Inflammatory macrophage (primary cell): ENCODE measurements at places on chromosomes 12 and 14.

DNA sequence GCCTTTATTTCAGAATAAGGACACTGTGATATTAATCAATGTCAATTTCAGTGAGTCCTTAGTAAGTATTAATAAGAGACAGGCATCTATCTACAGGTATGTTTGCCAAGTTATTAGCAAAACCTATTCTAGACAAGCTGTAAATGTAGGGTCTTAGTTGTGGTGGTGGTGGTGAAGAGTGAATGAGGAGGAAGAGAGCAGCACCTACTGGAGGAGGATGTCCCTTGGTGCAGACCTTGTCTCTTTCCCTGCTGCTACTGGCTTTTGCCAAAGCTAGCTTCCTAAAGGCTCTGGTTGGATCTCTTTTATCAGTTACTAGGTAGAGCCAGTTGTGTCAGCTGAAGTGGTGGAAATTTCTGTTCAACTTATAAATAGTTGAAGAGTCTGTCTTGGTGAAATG is 304.8 kb upstream of the ATP2B1 start:
- no peak for DNase-seq

DNA sequence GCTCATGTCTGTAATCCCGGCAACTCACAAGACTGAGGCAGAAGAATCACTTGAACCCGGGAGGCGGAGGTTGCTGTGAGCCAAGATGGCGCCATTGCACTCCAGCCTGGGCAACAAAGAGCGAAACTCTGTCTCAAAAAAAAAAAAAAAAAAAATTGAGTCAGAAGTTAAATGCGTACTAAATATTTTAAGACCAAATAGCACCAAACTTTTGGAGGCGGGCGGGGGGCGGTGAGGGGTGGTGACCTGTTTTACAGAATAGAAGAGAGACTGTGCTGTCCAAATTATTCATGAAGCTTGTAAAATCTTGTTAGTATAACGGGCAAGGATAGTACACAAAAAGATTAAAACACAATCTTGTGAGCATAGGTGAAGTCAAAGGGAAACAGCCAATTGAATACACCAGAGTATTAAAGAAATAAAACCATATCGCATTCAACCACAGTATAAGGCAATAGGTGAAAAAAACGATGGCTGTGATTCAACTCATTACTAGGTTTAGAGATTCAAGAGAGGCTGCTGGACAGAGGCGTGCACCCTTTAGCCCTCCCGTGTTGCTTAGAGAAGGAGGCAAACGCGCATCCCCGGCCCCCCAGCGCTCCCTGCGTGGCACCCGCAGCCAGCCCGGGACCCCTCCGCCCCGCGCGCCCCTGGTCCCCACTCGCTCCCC is 571 bp downstream of the ZNF891 start:
- no peak for DNase-seq

- DNase-seq: no peak
Observed at GRCh38 chr12:104060791-104061190, 3.5 kb upstream of the HCFC2 start.

DNA sequence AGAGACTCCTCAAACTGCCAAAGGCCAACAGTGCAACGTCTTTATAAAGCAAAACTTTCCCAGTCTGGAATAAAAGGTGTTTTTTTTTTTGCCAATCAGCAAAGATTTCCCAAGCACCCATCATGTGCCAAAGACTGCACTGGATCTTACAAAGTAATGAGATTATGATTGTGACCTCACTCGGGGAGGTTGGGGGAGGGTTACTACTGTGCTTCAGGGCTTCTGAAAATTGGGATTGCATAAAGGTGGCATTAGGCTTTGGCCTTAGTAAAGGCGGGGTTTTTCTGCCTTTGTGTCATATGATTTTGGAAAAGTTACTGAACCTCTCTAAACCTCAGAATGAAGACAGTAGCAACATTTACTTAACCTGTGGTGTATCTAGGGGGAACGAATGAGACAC is 233.8 kb downstream of the DACT1 start:
- no peak for DNase-seq

- no peak for DNase-seq
Observed at GRCh38 chr12:109770104-109770860, 56.7 kb downstream of the FAM222A start.

GRCh38 chr12:126989532-126989931 is 1277.4 kb upstream of the TMEM132C start:
- no peak for DNase-seq

DNA sequence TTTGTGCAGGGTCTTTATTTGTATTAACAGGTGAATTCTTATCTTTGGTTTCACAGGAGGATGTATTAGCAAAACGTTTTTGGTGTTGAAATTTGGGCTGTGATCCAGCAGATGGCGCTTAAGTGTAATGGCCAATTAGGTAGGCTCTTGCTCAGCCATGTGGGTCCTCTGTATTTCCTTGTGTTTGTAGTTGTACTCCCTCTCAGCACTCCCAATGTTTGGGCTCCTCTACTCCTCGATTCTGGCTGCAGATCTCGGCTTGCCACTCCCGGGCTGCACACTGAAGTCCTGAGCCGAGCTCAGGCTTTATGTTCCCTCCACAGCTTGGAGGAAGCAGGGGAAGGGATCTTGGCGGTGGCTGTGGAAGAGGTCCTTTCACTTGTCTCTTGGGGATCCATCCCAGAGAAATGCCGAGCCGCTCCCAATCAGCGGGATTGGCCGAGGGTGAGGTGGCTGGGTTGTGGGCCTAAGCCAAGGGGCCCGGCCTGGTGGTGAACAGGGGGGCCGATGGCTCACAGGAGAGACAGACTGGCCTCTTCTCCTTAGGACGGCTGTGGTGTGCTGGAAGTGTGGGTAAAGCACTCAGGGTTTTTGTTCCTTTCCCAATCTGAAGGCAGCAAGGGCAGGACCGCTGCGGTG is 133.7 kb downstream of the AEBP2 start:
- peak; percentile 23 for DNase-seq

DNA sequence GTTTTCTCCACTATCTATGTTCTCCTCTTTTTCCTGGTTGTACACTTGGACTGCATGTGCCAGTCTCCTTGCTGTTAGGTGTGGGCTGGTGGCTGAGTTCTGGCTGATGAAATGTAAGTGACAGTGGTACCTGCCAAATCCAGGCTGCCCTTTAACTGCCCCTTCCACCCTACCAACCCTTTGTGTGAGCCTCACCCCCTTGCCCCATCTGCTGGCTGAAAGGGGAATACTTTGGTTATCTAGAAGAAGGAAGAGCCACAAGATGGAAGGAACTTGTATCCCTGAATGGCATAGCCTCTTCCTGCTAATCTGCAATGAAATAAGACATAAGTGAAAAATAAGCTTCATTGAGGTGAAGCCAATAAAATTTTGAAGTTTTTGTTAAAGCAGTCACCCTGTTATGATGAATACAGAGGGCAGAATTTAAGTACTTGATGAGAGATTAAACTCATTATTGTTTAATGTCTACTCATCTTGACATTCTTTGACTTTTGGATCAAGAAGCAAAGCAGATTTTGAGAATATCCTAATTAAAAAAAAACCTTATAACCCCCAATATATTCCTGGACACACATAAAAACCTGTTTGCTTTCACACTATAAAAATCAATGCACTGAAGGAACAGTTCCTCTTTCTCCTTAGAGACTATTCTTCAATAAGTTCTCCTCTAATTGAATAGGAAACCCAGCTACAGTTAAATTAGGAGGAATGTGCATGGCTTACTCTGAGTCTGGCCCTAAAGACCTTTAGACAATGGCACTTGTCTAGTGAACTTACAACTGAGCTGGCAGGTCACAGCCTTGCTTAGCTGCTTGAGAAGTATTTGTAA is 262.6 kb upstream of the BTG1 start:
- peak; percentile 59 for DNase-seq

- DNase-seq: no peak
Observed at GRCh38 chr12:31001581-31002360, 71.9 kb upstream of the DDX11 start.

- DNase-seq: peak; percentile 34
Observed at GRCh38 chr12:21613931-21614330, 9.3 kb upstream of the GYS2 start.

DNA sequence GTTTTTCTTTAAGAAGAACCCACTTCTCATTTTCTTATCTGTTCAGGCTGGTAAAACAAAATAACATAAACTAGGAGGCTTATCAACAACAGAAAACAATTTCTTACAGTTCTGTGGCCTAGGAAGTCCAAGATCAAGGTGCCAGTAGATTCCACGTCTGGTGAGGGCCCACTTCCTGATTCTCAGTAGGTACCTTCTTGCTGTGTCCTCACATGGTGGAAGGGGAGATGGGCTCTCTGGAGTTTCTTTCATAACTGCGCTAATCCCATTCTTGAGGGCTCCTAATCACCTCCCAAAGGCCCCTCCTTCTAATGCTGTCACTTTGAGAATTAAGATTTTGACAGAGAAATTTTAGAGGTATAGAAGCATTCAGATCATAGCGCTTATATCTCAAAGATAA is 33.4 kb downstream of the TXNRD1 start:
- DNase-seq: no peak

DNA sequence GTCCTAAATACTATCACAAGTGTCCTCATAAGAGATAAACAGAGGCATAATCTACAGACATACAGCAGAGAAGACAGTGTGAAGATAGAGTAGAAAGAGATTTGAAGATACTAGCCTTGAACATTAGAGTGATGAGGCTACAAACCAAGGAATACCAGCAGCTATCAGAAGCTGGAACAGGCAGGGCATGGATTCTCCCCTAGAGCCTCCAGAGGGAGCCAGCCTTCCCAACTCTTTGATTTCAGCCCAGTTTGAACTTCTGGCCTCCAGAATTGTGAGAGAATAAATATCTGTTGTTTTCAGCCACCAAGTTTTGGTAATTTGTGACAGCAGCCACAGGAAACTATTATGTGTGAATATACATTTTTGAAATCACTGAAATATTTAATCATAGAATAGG is 47.2 kb downstream of the CCDC91 start:
- DNase-seq: no peak

DNA sequence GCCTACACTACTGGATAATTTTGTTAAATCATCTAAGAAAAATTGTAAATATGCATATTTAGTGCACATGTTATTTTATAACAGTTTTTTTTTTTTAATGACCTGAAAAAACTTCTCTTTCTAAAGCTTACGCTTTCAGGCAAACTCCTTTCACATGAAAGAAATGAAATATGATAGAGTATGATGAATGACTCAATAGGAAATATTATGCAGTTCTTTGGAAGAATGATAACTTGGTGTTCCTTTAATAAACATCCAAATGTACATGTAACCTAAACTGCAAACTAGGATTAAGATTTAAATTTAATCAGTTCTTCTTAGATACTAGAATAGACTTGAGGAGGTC is 136.6 kb downstream of the FGD4 start:
- no peak for DNase-seq

- no peak for DNase-seq
Observed at GRCh38 chr12:79366374-79366773, 324.4 kb downstream of the PAWR start.

DNA sequence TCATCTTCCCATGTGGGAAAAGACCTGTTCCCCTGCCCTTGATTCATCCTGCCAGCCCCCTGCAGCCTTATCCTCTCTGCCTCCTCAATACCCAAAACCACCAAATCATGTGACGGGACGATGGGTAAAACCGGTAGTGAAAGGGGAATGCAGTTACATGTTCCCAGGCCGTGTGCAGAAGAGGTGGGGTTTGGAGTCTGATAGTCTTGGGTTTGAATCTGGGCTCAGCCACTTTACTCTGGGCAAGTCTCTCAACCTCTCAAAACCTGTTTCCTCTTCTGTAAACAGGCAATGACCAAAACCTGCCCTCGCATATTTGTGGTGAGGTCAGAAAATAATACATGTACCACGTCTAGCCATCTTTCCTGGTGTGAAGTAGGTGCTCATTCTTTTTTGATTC is 123.0 kb downstream of the PLXNC1 start:
- DNase-seq: no peak

GRCh38 chr14:90136904-90137303 is 75.1 kb downstream of the KCNK13 start:
- DNase-seq: no peak

DNA sequence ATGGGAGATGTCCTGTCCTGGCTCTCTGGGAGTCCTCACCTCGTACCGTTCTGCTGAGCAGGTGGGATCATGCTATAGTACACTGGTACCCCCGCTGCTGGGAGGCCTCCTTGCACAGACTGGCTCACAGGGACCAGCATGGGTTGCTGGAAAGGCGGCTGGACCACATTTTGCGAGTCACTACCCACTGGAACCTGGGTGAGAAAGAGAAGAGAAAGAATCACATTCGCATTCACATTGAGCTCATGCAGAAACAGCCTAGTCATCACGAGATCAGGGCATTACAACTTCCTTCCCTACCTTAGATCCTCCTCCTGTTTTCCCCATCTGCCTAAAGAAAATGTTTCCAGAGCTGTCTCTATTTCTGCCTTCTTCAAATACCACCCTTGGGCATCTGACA is 17.3 kb upstream of the STAC3 start:
- peak; percentile 19 for DNase-seq

DNA sequence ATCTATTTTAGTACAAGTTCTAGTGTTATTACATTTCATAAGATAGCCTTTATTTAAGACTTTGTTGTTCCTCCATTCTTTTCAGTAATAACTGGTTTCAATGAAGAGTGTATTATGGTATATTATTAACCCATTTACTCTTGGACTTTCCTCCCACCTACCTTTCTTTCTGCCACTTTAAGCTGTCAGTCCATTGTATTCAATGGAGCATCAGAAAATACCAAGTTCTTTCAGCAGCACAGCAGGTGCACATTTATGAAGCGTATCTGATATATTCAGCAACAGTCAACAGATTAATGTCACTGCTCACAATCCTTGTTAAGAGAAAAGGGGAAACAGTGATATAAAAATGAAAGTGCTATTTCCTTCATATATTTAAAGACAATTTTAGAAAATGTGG is 660.9 kb downstream of the C12orf50 start:
- DNase-seq: no peak

DNA sequence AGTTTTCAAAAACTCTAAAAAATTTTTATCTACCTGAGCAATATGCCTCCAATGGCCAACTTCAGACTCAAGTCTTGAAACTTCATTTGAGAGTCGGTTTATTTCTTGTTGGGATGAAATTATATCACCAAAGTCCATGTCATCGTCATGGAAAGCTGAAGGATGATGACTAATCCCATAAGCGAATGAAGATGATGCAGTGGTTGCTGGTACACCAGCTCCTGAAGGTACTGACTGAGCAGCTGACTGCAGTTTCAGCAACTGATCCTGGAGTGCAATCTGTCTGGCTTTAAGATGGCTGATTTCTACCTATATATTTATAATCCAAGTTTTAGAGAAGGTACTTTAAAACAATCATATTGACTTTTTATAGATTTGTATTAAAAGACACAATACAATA is 18.3 kb downstream of the TRIP11 start:
- DNase-seq: no peak

DNA sequence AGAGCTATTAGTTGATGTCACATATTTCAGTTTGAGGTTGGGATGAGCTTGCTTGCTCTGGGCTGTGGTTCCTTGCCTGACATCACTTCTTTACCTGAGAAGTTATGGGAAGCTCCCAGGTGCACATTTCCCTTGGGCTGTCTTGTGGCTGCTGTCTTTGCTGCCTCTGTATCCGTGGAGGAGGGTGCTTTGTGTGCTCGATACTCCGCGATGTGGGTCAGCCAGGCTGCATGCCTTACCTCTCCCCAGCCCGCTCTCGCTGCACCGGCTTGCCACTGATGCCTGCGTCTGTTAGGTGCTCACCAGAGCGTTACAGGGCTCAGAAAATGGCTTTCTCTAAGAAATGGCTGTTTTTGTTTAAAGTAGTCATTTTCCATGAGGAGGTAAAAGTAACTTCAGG is 19.6 kb downstream of the PELI2 start:
- no peak for DNase-seq

- no peak for DNase-seq
Observed at GRCh38 chr12:29167988-29168387, 18.9 kb downstream of the FAR2 start.
